ENCODE measurements at places on chromosomes 11 and 22.

DNA sequence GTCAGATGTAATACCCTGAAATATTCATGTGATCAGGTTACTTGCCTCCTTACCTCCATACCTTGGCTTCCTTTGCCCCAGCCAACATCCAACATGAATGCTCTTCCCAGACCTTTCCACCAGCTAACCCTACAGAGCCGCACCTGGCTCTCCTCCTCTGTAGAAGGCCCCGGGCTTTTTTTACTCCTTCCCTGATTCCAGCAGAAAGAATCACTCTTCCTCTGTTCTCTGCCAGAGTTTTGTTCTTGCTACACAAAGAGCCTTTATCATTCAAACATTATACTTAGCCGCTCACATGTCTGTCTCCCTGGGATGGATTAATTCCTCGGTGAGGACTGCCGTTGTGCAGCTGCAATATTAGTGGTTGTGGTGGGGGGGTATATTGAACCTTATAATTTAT, 116.8 kb upstream of the GRAMD1B start:
- ATAC-seq: no peak

- ATAC-seq: no peak
These were observed 48.9 kb downstream of the IGSF9B start for GRCh38 chr11:133907841-133908241.

DNA sequence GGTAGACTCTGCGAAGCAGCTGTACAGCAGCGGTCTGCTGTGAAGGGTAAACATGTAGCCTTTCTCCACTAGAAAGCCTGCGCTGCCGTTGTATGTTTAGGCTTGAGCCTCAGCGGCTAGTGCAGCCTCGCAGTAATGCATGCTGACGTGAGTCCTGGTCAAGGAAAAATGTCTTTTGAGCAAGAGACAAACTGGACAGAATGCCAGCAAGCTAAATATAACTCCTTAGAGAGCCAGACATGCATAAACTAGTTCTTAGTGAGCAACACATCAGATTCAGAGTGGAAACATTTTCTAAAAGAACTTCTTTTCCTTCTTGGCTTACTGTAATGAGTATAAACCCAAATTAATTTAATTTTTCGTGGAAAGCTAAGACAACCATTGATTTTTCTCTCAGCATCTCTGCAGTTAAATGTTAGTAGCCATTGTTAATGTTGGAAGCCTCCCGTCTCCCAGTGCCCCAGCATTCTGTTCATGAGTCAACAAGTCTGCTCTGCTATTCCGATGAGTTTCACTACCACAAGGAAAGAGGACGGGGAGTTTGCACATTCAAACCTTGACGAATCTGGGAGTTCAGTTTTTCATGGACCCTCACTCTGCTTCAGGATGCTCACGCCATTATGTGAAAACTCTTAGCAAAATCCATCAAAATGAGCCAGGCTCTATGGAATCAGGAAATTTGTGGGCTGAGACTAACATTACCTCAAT, 51.4 kb downstream of the JAM3 start:
- ATAC-seq: no peak

GRCh38 chr11:97607291-97608000, 1217.6 kb downstream of the JRKL start:
- no peak for ATAC-seq

DNA sequence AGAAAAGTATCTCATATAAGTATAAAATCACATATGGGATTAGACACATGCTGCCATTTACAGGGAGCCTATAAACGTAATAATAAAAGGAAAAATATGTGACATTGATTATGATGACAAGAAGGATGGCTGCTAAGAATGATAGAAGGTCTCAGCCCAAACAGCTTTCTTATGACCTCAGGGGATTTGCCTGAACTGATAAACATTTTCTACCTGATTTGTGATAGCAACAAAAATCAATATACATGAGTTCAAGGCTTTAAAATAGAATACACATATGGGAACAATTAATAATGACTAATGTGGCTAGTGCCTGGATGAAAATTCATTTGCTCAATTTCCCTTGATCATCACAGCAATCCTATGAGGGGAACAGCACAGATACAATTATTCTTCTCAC, 636.8 kb upstream of the CCDC90B start:
- no peak for ATAC-seq

- no peak for ATAC-seq
These were observed 98.5 kb downstream of the SMCO4 start for GRCh38 chr11:93444617-93445073.

DNA sequence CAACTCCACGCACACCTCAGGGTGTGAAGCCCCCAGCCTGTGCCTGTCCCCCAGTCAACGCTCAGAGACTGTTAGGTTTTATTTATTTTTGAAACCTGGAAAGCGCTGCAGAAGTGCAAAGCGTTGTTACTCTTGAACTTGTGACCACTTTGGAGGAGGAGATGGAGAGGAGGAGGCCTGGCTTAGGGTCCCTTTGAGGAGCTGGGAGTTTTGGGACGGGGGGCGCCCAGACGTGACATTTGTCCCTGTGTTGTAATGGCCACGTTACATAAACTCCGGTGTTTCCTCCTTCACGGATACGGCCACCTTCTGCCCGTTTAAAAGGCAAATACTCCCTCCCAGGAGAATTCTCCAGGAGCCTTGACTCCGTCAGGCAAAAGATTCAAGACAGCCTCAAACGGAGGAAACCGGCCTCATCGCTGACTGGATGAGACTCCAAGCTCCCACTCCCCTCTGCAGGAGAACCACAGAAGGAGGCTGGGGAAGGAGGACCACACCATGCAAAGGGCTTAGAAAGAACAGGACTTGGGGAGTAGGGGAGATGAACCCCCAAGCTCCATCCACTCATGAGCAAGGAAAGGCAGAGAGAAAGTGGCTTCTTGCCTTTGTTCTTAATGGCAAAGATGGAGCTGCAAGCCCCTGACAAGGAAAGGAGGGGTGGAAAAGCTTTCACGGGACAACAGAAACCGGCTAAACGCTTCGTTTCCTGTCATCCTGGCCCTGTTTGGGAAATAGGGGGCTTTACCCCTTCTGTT, 630 bp downstream of the PIK3IP1 start:
- no peak for ATAC-seq

GRCh38 chr11:911031-911889, 650 bp upstream of the CHID1 start:
- ATAC-seq: peak; percentile 18
